Activated CD8-positive, alpha-beta memory T cell treated with anti-CD3 and anti-CD28 coated beads, Interleukin-2, amount 10 ng/mL, durations not matched to agents 7 days and 5 days (primary cell): ENCODE measurements at places on chromosomes 5 and 9. TPM values are rescaled to one million over a fixed set of nuclear protein-coding genes. Genes with fewer than 3 reads are reported as not detected.

Gene FOXE1
- not detected for total RNA-seq

Gene TJP2
- total RNA-seq, result 16.9 TPM

Gene SPINK7
- total RNA-seq, result not detected

DNA sequence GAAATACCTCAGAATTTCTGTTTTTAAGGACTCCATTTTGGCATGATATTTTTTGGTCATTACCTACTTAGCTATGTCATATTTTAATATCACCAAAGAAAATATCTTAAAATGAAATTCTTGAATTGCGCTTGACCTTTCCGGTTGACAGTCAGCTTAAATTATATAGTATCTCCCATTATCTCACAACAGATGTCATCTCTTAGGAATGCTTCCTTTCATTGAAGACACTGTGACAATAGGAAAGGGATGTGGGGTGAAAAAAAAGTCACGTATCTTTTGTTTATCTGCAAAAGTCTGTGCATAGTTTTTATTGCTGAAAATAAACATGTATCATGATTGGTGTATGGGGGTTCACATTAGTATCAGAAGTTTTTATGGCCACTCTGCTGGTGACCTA lies 105.8 kb downstream of the INVS start:
- DNase-seq, result no peak

Gene OGN
- not detected for total RNA-seq
